ENCODE measurements at places on chromosomes 7 and 10. TPM values are rescaled to one million over a fixed set of nuclear protein-coding genes. Genes with fewer than 3 reads are reported as not detected.

CFAP70 gene
- total RNA-seq: 0.05 TPM

PCLO gene
- total RNA-seq: 0.33 TPM

GPR146 gene
- 7.8 TPM for total RNA-seq

MYL10 gene
- total RNA-seq: not detected

DYNC1I1 gene
- total RNA-seq: 0.89 TPM

PI4K2A gene
- 26.0 TPM for total RNA-seq

STEAP1B gene
- 47.8 TPM for total RNA-seq

PPP1R17 gene
- not detected for total RNA-seq

PRTFDC1 gene
- 9.4 TPM for total RNA-seq

ATRNL1 gene
- total RNA-seq: not detected

NRAP gene
- total RNA-seq: not detected

ASZ1 gene
- not detected for total RNA-seq

AKR1B15 gene
- not detected for total RNA-seq

RPEL1 gene
- total RNA-seq: not detected

BEND7 gene
- total RNA-seq: 8.8 TPM

HOXA1 gene
- total RNA-seq: 2.3 TPM

CYP2C19 gene
- total RNA-seq: not detected

SLC29A3 gene
- 1.8 TPM for total RNA-seq

RP9 gene
- 16.0 TPM for total RNA-seq

KEL gene
- not detected for total RNA-seq

RELN gene
- total RNA-seq: 27.9 TPM

PROSER2 gene
- total RNA-seq: 26.4 TPM

LRRC4 gene
- total RNA-seq: 0.60 TPM

PMS2 gene
- 12.5 TPM for total RNA-seq

KCNH2 gene
- total RNA-seq: not detected

SORBS1 gene
- 4.2 TPM for total RNA-seq

TRIM73 gene
- total RNA-seq: 0.05 TPM

ANXA8 gene
- total RNA-seq: not detected

MSANTD7 gene
- total RNA-seq: 9.7 TPM

HERC4 gene
- 28.6 TPM for total RNA-seq

CASP2 gene
- 13.2 TPM for total RNA-seq

AQP1 gene
- total RNA-seq: 4.9 TPM

OPN1SW gene
- not detected for total RNA-seq

Data from mammary microvascular endothelial cell (primary cell).